ENCODE measurements at places on chromosomes 7 and 10.

GRCh38 chr10:34205452-34205851 lies 609.6 kb downstream of the PARD3 start:
- DNase-seq: no peak

DNA sequence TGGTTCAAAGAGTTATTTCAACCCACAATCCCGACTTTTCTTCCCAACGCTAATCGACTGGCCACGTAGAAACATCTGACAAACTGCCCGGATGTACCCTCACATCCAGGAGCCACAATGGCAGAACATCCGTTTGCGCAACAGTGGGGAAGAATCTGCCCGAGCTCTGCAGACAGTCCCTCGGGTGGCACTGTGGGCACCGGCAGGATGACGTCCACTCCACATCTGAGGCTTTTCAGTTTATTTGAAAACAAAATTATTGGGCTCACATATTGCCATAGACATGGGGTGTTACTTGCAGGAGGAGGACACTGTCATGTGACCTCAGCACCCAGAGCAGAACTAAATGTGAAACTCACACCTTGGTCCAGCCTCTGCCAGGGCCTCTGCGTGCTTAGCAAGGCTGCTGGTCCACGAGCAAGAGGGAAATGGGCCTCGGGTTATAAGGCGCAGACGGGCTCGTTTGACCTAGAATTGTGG lies 84.1 kb downstream of the MKI67 start:
- no peak for DNase-seq

- DNase-seq: no peak
Measured at GRCh38 chr10:72525277-72525676, 100.6 kb downstream of the MICU1 start.

DNA sequence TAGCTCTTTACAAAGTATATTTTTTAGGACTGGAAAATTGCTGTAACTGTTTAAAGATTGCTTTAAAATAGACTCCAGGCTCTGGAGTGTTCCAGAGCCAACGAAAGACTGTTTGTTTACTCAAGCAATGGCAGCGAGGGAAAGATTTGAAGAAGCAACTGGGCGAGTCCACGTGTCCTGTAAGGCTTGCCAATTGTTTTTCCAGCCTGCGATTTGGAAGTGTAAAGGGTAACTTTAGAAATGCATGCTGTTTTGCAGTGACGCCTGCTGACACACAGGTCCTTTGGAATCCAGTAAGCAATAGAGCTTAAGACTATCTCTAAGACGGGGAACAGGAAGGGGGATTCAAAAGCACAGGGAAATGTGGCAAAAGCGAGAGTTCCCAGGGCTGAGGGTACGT lies 55.8 kb downstream of the TACC2 start:
- no peak for DNase-seq

DNA sequence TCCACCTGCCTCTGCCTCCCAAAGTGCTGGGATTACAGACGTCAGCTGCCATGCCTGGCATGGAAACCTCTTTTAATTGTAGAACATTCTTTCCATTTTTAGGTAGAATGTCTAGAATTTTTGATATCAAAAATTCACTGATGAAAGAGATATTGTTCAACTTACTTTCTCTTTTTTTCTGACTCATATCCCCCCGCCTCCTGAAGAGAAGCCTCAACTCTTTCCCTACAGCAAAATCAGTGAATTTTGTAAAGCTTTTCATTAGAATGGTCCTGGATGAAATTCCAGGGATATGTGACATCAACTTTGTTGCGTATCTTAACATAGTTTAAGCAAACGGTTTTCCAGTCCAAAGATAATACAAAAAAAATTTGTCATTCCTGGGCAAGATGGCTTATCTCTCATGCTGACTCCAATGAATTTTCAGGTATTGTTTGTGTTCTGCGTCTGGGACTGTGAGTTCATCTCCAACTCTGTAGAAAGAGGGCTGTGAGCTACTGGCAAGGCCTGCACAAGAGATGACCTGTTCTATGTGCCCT lies 256.8 kb downstream of the BMPER start:
- no peak for DNase-seq

DNA sequence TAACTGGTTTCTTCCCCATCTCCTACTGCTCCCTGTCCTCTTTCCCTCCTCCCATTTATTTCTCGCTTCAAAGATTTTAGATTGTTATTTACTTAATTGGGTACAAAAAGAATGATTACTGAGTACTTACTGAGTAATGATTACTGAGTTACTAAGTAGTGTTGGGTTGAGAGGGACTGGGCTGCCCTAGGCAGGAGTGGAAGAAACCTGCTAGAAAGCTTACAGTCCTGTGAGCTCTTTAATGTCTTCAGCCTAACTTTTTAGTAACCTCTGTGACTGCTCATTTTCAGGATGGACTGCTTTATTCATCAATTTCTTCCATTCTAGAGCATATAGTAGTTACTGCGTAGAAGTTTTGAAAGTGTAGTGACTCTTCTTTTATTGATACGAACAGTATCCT lies 7.6 kb downstream of the PHF14 start:
- no peak for DNase-seq

GRCh38 chr10:87776328-87776727 lies 41.7 kb downstream of the ATAD1 start:
- no peak for DNase-seq

DNA sequence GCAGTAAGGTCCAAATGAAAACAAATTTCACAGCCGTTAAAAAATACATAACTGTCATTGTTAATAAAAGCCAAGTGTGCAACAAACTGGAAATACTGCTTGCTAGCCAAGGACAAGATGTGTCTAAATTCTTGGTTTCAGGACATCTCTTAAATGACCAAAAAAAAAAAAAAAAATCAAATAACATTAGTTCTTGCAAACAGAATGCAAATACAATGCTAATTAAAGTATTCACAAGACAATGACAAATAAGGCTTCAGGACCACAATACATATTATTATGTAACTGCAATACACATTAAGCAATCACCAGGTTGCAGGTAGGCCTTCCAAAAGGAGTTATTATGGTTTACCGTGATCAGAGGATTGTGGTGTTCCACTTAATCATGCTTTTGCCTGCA lies 3.6 kb downstream of the ARHGAP21 start:
- no peak for DNase-seq

- DNase-seq: no peak
Measured at GRCh38 chr7:138958391-138958956, 22.7 kb downstream of the KIAA1549 start.

- no peak for DNase-seq
Measured at GRCh38 chr7:106332201-106332600, 47.4 kb upstream of the NAMPT start.

- no peak for DNase-seq
Measured at GRCh38 chr10:91590904-91591796, 41.7 kb downstream of the PPP1R3C start.

DNA sequence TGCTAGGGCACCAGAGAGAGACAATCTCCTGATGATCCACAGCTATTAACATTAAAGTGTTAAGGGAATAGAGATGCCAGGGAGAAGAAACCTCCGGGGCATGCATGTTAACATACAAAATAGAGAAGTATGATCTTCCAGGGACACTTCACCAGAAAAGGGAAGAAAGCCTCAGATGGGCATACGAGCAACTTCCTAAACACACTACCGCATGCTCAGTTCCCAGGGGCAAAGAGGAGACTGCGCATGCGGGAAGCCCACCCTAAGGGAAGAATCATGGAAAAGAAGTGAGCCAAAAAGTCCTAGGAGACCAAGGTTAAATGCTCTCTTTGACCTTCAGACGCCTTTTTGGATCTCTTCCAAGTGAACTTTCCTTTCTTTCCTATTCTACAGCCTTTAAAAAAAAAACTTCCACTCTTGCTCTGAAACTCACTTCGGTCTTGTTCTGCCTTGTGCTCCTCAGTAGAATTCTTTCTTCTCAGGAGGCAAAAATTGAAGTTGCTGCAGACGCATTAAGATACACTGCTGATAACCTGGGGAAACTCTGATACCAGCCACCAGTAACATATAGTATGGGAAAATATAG lies 1211.3 kb downstream of the REEP3 start:
- DNase-seq: no peak

- no peak for DNase-seq
Measured at GRCh38 chr10:121702351-121703320, 104.4 kb upstream of the FGFR2 start.

- no peak for DNase-seq
Measured at GRCh38 chr10:27399871-27400270, 104.2 kb upstream of the RAB18 start.

- no peak for DNase-seq
Measured at GRCh38 chr7:33873518-33873917, 31.8 kb upstream of the BMPER start.

- no peak for DNase-seq
Measured at GRCh38 chr7:5670183-5670935, 111.1 kb downstream of the RNF216 start.

- no peak for DNase-seq
Measured at GRCh38 chr10:110775020-110775375, 96.7 kb upstream of the PDCD4 start.

DNA sequence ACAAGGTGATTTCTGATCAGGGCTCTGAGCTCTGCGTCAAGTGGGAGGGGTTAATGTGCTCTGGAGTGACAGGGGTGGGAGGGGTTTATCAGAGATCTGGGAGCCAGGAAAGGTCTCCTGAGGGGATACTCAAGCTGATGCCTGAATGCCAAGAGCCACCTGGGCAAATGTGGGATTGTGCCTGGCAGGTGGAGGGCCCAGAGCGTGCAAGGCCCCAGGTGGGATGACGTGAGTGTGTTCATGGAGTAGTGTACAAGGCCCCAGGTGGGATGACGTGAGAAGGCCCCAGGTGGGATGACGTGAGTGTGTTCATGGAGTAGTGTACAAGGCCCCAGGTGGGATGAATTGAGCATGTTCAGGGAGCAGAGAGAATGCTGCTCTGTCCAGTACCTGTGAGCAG lies 610.3 kb downstream of the PTPRN2 start:
- DNase-seq: no peak

GRCh38 chr7:10662982-10663884 lies 310.4 kb upstream of the PHF14 start:
- no peak for DNase-seq

DNA sequence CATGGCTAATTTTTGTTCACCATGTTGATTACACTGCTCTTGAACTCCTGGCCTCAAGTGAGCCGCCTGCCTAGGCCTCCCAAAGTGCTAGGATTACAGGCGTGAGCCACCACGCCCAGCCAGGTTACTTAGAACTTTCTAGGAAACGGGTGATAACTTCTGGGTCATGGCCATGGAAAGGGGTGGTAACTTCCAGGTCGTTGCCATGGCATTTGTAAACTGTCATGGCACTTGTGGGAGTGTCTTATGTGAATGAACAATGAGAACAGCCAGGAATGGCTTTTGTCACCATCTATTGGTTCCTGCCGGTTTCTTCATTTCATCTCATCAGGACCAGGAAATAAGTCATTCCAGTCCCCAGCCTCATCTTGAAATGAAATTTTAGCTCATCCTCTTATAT lies 120.9 kb downstream of the SLC16A9 start:
- no peak for DNase-seq

GRCh38 chr10:7274293-7274692 lies 136.5 kb downstream of the SFMBT2 start:
- no peak for DNase-seq

GRCh38 chr10:983971-984655 lies 4.1 kb upstream of the GTPBP4 start:
- no peak for DNase-seq

- no peak for DNase-seq
Measured at GRCh38 chr10:125609859-125610258, 73.1 kb downstream of the TEX36 start.

GRCh38 chr7:25832929-25833328 lies 319.1 kb upstream of the NFE2L3 start:
- no peak for DNase-seq

DNA sequence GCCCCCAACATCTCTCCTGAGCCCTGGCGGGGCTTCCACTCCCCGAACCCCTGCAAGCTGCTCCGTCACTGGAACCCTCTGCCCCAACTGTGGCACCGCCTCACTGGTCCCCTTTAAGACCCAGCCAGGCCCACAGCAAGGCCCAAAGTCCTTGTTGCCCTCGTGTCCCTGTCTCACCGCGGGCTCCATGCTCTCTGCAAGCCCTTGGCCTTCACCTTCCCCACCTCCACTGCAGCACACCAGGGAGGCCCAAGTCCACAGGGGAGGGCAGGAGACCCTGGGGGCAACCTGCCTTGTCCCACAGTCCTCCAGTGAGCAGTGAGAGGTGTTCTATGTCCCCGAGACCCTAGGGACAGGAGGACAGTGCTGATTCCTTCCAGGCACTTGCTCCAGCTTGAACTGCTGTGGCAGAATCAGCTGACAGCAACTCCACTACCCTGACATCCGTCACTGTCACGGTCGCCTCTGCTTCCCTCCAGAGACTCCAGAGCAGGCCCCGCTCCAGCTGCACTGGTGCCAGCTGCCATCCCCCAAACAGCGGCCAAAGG lies 105.3 kb downstream of the CYTH3 start:
- DNase-seq: no peak

DNA sequence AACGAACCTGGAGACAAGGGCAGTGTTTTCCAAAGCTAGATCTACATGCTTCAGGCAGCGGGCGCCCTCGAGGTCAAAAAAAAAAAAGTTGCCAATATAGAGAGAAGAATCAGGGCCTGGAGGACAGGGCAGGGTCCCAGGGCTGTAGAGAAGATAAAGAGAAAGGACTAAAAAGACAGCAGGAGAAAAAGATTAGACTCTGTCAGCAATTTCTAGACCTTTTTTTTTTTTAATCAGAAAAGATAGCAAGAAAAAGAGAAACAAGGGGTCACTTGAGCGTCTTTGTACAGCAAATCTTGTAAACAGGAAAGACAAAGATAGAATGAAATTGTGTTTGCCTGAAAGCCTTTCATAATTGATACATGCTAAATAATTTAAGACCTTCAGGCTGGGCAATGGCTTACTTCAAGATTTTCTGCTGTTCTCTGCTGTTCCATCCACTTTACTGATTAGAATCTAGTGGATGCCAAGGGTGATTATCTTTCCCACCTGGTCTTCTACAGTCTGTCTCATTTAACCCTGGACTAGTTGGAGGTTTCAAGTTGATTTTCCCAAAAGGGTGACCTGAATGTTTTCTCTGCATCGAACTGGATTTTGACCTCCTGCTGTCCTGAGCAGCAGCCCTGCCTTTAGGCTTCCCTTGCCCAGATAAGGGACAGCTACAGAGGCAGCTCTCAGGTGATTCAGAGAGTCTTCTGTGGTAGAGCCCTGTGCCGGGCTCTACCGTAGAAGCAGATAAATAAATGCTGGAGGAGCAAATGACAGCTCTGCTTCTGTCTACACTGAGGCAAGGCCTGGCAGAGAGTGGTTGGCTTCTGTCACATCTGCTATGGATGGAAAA lies 5.1 kb downstream of the LMOD2 start:
- DNase-seq: no peak

DNA sequence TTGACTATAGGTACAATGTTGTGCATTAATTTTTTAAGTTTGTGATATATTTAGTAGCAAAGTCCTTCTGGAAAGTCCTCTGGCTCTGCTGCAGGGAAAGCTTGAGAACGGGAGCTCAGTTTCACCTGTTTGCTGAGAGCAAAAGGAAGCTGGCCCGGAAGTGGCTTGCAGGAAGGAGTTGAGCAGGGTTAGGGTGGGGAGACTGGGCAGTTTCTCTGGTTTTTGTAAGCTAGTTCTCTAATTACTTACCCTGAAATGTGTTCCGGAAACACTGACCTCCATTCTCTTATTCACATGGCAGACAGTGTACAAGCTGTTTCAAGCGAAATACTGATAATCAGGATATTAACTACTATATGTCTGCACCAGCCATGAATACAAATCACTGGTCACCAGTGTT lies 22.3 kb downstream of the MAP3K8 start:
- DNase-seq: peak; percentile 18
